ENCODE measurements at places on chromosomes 2 and 18.

DNA sequence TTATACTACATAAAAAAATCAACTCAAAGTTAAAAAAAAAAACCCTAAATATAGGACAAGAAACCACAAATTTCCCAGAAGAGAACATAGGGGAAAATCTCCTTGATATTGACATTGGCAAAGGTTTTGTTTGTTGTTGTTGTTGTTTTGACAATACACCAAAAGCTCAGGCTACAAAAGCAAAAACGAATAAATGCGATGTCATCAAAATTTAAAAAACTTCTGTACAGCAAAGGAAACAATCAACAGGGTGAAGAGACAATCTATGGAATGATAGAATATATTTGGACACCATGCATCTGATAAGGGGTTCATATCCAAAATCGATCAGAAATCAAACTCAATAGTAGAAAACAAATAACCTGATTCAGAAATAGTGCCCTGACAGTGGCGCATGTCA lies 65.0 kb upstream of the L3MBTL4 start:
- DNase-seq = no peak

GRCh38 chr2:10007435-10007834 lies 35.9 kb upstream of the KLF11 start:
- no peak for DNase-seq

- DNase-seq = no peak
These were observed 3.5 kb upstream of the TRAPPC8 start for GRCh38 chr18:31946305-31947046.

DNA sequence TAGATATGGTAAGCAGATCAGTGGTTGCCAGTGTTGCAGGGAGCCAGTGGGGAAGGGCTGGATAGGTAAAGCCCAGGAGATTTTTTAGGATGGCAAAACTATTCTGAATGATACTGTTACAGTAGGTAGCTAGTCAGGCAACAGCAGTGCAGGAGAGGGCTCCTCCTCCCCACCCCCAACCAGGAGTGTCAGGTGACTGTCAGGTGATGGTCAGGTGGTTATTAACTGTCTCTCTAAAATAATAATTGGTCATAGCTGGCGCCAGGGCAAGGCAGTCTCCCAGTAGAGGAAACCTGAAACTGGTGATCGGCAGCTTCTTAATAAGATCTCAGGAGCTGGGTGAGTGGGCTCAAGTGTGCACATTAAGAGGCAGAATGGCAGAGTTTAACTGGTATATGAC lies 201.6 kb upstream of the PARD3B start:
- DNase-seq = no peak
